ENCODE measurements at places on chromosomes 7 and 10. TPM values are rescaled to one million over a fixed set of nuclear protein-coding genes. Genes with fewer than 3 reads are reported as not detected.
A peak's percentile ranks its signal among the peaks of the same experiment; 100 is the strongest.

GRCh38 chr10:83037653-83038052 is 1101.7 kb upstream of the GHITM start:
- DNase-seq: no peak

DNA sequence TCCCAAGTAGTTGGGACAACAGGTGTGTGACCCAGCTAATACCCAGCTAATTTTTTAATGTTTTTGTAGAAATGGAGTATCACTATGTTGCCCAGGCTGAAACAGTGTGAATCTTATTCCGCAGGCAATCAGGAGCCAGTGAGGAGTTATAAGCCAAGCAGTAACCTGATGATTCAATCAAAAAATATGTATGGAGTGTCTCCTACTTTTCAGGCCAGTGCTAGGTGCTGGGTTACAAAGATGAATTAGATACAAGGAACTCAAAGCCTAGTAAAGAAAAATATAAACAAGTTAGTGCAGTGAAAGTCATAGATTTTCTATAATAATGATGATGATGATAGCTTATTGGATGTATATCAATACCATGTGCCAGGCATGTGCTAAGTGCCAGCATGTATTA is 13.2 kb upstream of the IFRD1 start:
- no peak for DNase-seq

- DNase-seq: no peak
Measured at GRCh38 chr7:118492466-118492865, 268.0 kb downstream of the ANKRD7 start.

- DNase-seq: no peak
Measured at GRCh38 chr10:124011464-124011863, 81.9 kb downstream of the CHST15 start.

DNA sequence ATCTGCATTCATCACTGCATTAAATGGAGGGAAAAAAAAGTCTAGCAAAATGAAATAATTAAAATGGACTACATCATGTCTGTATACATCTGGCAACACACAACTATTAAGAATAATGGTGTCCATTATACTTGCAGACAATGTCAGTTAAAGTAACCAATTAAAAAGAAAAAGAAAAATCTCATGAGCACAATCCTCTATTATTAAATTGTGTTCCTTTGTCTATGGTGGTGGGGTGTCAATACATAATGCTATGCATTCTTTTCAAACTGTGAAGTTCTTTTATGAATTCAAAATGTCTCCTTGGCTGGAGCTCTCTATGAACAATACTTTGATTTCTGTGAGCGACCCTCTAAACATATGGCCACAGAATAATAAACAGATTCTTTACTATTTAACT is 63.5 kb downstream of the NRP1 start:
- DNase-seq: no peak

GRCh38 chr10:104450954-104451353 is 97.3 kb downstream of the CFAP58 start:
- DNase-seq: no peak

GRCh38 chr10:75407713-75408508 is 6.3 kb upstream of the ZNF503 start:
- peak; percentile 60 for DNase-seq

DNA sequence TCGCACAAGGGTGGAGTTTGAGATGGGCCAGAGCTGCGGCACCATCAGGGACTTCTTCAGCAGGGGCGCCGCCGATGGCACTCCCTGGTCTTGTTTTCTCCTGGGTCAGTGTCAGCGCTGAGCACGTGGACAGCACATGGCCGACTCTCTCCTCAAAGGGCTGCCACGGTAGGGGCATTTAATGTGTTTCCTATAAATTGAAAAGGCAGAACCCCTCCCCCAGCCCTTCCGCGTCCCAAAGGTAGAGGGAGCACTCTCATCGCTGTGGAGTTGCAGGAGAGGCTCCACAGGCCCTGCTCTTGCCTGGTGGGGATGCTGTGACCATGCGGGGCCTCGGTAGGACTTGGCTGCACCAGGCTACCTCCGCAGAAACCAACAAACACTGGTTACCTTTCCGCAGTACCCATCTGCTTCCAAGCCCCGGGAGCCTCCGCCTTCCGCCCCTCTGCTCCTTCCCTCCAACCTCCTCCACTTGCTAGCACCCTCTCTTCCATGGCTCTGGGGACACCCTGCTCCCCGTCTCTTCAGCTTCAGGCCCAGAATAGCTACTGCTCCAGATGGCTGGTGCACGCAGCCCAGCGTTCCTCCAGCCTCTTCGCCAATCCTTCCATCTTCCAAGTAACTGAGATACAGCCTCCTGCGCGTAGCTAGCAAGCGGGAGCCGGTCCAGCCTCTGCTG is 166.3 kb upstream of the ADCY1 start:
- no peak for DNase-seq

- DNase-seq: no peak
Measured at GRCh38 chr7:149238051-149238450, 1.4 kb upstream of the ZNF212 start.

- DNase-seq: no peak
Measured at GRCh38 chr10:16581202-16581601, 59.5 kb upstream of the C1QL3 start.

- no peak for DNase-seq
Measured at GRCh38 chr7:30927559-30927958, 15.9 kb downstream of the AQP1 start.

- no peak for DNase-seq
Measured at GRCh38 chr10:124563320-124564040, 101.9 kb downstream of the LHPP start.

DNA sequence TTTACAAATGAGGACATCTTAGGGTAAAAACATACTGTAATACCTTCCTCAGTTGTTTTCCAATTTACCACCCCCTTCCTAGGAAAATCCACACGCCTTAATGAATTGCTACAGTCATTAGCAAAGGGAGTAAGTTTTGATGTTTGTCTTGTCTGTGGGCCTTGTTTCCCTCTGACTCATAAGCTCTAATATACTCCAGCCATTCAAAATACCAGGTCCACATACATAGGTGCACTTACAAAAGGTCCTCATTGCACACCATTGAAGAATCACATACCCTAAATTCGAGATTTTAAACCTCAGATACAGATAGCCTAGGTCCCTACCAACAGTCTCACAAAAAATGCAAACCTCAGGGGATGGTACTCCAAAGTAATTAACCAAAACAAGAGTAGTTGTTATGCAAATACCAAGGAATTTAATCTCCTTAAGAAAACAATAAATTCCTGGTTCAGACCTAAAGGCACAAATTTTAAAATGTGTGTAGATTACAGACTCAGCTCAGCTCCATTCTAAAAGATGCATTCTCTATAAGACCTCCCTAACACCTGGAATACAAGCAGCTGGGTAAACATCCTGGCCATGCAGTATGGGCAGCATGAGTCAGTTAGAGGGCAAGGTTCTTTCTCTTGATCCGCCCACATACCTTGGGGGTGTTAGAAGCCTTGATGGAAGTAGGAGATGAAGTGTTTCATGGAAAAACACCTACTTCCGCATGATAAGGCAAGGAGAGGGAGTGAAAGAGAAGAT is 3.0 kb upstream of the LIPK start:
- no peak for DNase-seq

GRCh38 chr10:89332123-89332633 is 4.4 kb downstream of the IFIT3 start:
- no peak for DNase-seq

DNA sequence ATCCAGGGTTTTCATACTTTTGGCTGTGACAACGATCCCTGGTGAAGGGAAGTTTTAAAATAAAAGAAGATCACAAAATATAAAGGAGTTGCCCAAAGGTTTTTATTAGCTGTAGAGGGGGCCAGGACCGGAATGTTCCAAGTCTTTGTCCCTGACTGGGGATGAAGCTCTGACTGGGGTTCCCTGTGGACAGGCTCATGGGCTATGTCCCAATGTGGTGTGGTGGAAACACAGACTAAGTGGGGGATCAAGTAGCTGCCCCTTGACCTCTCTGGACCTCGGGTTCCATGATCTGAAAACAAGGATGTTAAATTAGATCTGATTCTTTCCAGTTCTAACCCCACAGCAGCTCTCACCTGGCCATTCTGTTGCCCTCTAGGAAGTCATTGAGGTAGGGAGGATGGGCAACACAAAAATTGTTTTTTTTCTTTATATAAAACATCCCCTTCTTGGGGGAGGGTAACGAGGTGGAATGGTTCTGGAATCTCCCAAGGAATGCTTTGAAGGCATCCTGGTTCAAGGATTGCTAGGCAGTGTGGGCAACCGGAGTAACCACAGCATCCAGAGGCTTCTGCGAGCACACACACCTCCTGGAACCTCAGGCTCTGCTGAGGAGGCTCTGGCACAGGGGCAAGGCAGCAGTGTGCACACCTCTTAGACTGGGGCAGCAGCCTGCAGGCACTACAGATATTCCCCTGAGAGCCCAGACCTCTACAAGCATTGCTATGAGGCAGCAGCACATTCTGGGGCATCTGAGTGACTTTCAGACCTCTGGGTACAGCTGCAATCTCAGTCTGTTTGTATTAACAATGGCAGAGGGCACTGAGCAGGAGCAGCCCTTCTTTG is 21.4 kb upstream of the CRYGN start:
- DNase-seq: no peak

DNA sequence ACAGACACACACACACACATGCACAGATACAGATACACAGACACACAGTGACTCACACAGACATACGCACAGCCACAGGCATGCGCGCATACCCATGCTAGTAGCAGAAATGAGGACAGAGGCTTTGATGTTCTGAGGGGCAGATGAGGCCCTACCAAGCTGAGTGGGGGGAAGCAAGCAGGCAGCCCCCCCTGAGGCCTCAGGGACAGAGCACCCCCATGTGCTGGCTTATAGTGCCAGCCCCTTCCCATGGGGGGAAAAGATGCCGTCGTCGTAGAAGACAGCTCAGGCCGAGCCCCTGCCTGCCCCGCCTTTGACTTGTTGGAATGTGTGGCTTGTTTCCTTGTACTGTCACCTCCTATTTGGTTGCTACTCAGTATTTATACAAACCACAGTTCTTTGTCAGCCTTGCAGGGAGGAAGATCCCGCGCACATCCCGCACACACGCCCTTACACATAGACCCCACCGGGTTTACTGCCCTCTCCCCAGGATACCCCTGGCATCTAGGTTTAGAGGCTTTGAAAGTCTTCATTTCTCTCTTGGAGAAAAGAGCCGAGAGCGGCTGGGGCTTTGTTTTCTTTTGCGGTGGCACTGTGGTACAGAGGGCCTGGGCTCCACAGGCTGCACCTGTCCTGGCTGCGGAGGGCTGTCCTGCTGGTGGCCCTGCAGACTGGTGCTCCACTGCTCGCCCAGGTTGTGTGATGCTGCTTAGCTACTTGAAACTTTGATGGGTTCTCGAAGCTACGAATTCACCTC is 112.5 kb downstream of the DOCK1 start:
- no peak for DNase-seq

GRCh38 chr10:131312478-131312836 is 936 bp upstream of the TCERG1L start:
- no peak for DNase-seq

GRCh38 chr7:75965617-75966016 is 28.8 kb downstream of the TMEM120A start:
- no peak for DNase-seq

GRCh38 chr10:77909749-77910375 is 16.7 kb downstream of the DLG5 start:
- no peak for DNase-seq

DNA sequence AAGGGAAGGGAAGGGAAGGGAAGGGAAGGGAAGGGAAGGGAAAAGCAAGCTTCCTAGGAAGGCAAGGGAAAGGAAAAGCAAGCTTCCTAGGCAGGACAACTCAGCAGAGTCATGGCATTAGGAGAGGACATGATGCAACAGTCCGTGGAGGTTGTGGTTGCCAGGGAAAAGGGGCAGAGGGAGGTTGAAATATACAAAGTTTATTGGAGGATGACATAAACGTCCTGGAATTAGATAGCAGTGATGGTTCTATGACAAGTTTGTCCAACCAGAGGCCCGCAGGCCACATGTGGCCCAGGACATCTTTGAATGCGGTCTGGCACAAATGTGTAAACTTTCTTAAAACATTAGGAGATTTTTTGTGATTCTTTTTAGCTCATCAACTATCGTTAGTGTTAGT is 59.8 kb upstream of the OPN4 start:
- DNase-seq: no peak

DNA sequence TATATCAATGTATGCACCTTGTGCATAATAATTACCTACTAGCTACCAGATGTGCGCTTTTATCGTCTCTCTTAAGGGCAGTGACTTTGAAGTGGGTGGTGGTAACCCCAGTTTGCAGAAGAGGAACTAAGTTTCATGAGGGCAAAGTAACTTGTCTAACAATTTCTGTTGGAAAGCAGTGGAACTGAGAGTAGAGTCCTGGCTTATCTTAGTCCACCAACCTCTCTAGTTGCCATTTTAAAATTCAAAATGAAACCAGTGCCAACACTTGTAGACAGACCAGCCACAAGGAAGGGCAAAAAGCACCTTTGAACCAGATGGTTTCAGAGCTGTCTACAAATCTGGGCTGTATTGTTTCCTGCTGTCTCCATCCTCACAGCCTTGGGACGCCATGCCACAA is 32.0 kb upstream of the RBM20 start:
- DNase-seq: no peak

DNA sequence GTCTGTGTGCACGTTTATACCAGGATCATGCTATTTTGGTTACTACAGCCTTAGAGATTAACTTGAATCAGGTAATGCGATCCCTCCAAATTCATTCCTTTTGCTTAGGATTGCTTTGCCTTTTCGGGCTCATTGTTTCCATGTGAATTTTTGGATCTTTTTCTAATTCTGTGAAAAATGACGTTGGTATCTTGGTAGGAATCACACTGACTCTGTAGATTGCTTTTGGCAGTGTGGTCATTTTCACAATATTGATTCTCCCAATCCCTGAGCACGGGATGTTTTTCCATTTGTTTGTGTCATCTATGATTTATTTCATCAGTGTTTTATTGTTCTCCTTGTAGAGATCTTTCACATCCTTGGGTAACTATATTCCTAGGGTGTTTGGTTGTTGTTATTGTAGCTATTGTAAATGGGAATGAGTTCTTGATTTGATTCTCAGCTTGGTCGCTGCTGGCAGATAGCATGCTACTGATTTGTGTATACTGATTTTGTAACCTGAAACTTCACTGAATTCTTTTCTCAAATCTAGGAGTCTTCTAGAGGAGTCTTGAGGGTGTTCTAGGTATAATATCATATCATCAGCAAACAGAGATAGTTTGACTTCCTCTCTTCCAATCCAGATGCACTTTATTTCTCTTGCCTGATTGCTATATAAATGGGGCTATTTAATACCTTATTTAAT is 18.2 kb downstream of the SNX8 start:
- DNase-seq: no peak

- DNase-seq: no peak
Measured at GRCh38 chr7:106773228-106773627, 91.9 kb upstream of the PIK3CG start.

- DNase-seq: no peak
Measured at GRCh38 chr10:75972491-75973276, 541.3 kb downstream of the LRMDA start.

- DNase-seq: no peak
Measured at GRCh38 chr10:67621834-67622233, 74.2 kb downstream of the CTNNA3 start.

- DNase-seq: no peak
Measured at GRCh38 chr7:20365486-20365885, 34.8 kb downstream of the ITGB8 start.

The SLIT1 gene
- 0.08 TPM for total RNA-seq

The GPR26 gene
- not detected for total RNA-seq

The MGAM2 gene
- total RNA-seq: not detected

The BTRC gene
- 34.8 TPM for total RNA-seq

The OR9A2 gene
- not detected for total RNA-seq

The TMEM196 gene
- not detected for total RNA-seq

The CLEC2L gene
- total RNA-seq: 0.25 TPM

The COL13A1 gene
- total RNA-seq: 2.5 TPM

The NYAP1 gene
- total RNA-seq: 0.38 TPM

The TMEM209 gene
- 9.9 TPM for total RNA-seq

The MYOZ1 gene
- 4.8 TPM for total RNA-seq

The CASTOR2 gene
- total RNA-seq: 29.9 TPM

The GPNMB gene
- total RNA-seq: 288 TPM

The STRIP2 gene
- total RNA-seq: 17.1 TPM

The KCP gene
- 0.19 TPM for total RNA-seq

Measured in left ventricle myocardium inferior (tissue), 1 donor.